ENCODE measurements at places on chromosomes 6 and 20.

DNA sequence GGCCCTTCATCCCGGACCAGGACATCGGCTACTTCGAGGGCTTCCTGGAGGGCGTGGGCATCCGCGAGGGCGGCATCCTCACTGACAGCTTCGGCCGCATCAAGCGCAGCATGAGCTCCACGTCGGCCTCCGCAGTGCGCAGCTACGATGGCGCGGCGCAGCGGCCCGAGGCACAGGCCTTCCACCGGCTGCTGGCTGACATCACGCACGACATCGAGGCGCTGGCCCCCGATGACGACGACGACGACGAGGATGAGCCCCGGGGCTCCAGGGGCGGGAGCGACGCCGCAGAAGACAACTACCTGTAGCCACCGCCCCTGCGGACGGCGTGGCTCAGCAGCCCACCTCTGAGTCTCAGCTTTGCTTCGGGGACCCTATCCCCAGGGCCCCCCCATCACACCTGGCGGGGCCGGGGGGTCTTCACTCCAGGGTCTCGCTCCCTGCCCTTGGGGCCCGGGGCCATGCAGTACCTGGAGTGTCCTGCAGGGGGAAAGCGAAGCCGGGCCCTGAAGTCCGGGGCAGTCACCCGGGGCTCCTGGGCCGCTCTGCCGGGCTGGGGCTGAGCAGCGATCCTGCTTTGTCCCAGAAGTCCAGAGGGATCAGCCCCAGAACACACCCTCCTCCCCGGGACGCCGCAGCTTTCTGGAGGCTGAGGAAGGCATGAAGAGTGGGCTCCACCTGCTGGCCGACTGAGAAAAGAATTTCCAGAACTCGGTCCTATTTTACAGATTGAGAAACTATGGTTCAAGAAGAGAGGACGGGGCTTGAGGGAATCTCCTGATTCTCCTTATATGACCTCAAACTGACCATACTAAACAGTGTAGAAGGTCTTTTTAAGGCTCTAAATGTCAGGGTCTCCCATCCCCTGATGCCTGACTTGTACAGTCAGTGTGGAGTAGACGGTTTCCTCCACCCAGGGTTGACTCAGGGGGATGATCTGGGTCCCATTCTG, 20.8 kb upstream of the HCK start:
- peak; percentile 71 for DNase-seq

GRCh38 chr6:142845143-142845571, 99.8 kb downstream of the HIVEP2 start:
- no peak for DNase-seq

GRCh38 chr6:105537981-105538578, 135.2 kb upstream of the PREP start:
- no peak for DNase-seq

DNA sequence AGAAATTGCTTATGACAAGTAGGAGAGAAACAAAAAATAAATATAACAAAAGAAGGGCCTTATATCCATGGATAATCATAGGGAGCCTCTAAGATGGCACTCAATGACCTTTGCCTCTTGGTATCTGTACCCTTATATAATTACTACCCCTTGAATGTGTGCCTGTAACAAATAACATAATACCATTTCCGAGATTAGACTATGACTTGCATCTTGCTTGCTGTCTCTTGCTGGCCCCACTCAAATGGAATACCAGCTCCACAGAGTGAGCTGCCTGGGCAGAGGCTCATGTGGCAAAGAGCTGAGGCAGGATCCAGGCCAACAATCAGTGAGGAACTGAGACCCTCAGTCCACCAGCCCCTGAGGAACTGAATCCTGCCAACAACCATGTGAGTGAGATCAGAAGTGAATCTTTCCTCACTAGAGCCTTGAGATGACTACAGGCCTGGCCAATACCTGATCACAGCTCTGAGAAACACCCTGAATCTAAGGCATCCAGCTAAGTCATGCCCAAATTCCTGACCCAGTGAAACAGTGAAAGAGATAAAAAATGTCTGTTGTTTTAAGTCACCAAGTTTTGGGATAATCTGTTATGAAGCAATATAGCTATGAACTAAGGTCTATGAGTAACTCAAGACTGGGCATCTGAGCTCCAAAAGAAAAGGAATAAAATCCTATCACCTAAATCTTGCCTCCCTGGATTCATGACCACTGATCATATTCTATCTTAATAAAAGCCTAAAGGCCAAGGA, 5.5 kb downstream of the KATNA1 start:
- DNase-seq = no peak

GRCh38 chr6:131754715-131755567, 44.1 kb upstream of the CTAGE9 start:
- no peak for DNase-seq

DNA sequence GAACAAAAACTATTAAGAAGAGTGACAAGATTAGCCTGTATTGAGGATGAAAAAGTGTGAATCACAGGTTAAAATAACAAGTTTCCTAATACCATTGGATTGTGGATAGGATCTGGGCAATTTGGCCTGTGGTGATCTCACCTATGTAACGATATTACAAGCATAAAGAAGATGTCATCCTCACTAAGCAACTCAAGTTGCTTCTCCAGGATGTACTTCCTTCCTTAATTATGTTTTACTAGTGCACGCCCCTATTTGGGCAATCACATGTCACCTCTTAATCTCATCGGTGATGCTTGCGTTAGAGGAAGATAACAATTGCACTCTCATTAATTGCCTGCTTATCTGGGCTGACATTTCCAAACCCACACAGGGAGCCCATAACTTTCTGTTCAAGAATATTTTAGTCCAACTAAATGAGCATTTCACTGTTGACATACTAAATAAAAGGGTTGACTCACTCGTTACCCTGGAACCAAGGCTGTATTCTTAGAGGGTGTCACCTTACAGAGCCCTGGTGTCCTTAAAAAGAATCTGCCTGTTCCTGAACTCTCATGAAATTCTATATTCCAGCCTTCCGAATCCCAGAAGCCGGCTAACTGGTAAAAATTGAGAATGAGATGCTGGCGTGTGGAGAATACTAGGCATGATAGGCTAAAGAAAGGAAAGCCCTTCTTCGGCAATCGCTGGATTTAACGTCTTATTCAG, 88.2 kb upstream of the ATXN1 start:
- no peak for DNase-seq

DNA sequence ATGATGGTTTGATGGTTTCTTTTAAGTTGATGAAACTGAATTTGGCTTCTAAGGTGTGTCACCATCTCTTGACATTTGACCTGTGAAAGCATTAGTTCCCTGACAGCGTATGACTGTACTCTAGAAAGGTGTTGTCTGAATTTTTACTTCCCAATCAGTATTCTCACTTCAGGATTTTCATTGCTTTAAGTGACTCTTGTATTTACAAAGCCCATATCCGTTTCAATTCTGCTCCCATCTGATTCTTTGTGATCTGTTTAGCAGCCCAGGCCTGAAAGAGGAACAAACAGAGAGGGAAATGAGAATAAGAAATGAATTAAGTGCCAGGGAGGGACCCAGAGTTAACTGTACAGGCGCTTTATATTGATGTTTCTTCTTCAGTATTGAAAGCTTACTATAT, 73.7 kb downstream of the FARS2 start:
- DNase-seq = no peak

DNA sequence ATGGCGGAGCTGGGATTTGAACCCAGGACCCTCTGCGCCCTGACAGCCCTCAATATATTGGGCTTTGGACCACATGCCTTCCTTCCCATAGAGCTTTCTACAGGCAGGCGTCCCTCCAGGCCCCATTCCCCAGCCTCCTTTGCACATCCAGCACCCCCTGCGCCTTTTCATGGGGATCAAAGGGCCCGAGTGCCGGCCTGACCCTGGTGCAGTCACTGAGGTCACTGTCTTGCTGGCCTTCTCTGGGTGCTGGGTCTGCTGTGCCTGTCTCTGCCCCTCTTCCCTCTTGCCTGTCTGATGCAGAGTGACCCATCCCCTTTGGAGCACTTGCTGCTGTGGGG, 1.7 kb downstream of the OPRL1 start:
- no peak for DNase-seq

DNA sequence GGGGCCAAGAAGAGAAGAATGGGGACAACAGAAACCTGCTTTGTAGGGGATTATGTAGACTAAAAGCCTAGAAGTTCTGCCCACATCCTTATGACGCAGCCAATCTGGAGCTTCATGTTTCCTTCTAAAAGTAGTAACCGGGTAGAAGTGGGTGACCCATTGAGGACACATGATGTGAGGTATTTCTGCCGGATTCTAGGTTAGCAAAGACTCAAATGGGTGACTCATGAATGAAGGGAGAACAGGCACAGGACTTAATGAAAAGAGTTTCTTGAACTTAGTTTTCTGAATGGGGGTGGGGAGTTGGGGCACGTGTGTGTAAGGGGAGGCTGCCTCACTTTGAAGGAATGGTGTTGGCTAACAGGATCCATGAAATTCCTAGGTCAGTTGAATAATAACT, 68.8 kb downstream of the CDS2 start:
- no peak for DNase-seq

DNA sequence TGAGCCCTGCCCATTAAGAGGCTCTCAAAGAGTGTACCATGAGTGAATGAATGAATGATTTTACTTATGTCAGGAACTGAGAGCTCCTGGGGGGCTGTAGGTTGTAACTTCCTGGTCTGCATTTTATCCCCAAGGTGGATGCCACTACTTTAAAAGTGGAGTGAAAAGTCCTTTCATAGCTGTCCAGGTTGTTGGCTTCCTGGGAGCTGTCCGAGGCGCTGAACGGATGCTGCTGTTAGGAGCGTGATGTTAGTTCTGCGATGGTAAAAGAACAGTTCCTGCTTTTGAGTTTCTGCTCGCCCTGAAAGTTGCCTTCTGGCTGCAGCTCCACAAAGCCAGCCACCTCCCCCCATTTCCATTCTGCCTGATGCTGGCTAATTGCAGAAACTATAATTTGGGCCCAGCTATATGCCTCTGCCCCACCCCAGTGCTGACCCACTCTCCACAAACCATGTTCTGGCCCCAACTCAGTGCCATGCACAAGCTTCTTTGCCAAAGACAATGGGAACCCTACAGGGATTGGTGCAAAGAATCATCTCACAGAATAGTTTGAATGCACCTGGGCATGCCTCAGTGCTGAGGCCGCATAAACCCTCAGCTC, 330.9 kb upstream of the CDH4 start:
- no peak for DNase-seq

GRCh38 chr20:14616003-14616402, 278.6 kb upstream of the FLRT3 start:
- DNase-seq = no peak

DNA sequence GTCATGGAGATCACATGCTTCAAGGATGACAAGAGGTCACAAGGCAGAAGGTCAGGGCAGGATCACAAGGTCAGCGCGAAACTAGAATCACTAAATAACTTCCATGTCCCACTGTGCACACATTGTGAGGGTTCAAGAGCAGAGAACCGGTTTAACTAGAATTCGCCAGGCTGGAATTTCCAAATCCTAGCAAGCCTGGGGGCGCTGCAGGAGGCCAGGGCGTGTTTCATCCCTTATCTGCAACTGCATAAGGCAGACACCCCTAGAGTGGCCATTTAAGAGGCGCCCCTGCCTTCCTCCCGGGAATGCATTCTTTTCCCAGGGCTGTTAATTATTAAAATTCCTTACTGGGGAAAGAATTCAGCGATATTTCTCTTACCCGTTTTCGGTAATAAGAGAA, 40.2 kb upstream of the SLC22A1 start:
- no peak for DNase-seq
